Thoracic aorta endothelial cell (primary cell): ENCODE measurements at places on chromosomes 16 and 17. TPM values are rescaled to one million over a fixed set of nuclear protein-coding genes. Genes with fewer than 3 reads are reported as not detected.

The BAHCC1 gene
- total RNA-seq: 6.0 and 10.3 TPM in 2 replicates

The TLCD3B gene
- total RNA-seq: 0.07 and 0.13 TPM in 2 replicates

The MRTFB gene
- total RNA-seq: 37.1 and 46.9 TPM in 2 replicates

The SDK2 gene
- not detected in 2 replicates for total RNA-seq

The FOXL1 gene
- total RNA-seq: 2.0 and 4.2 TPM in 2 replicates

The CIAPIN1 gene
- total RNA-seq: 74.7 and 80.6 TPM in 2 replicates

The CPHXL2 gene
- total RNA-seq: not detected in 2 replicates

The MKS1 gene
- total RNA-seq: 9.4 and 11.2 TPM in 2 replicates

The SLC38A8 gene
- not detected in 2 replicates for total RNA-seq

The RDM1 gene
- total RNA-seq: 0.40 and 0.72 TPM in 2 replicates

The TNFRSF17 gene
- total RNA-seq: not detected in 2 replicates

The CRHR1 gene
- total RNA-seq: not detected in 2 replicates

The AP1G1 gene
- 116 and 124 TPM in 2 replicates for total RNA-seq

The DHRS7C gene
- total RNA-seq: not detected in 2 replicates

The SNX11 gene
- total RNA-seq: 12.3 and 14.9 TPM in 2 replicates

The MMP15 gene
- 4.5 and 5.0 TPM in 2 replicates for total RNA-seq
